Neural crest cell (in vitro differentiated cells): ENCODE measurements at places on chromosomes 16 and 17.

DNA sequence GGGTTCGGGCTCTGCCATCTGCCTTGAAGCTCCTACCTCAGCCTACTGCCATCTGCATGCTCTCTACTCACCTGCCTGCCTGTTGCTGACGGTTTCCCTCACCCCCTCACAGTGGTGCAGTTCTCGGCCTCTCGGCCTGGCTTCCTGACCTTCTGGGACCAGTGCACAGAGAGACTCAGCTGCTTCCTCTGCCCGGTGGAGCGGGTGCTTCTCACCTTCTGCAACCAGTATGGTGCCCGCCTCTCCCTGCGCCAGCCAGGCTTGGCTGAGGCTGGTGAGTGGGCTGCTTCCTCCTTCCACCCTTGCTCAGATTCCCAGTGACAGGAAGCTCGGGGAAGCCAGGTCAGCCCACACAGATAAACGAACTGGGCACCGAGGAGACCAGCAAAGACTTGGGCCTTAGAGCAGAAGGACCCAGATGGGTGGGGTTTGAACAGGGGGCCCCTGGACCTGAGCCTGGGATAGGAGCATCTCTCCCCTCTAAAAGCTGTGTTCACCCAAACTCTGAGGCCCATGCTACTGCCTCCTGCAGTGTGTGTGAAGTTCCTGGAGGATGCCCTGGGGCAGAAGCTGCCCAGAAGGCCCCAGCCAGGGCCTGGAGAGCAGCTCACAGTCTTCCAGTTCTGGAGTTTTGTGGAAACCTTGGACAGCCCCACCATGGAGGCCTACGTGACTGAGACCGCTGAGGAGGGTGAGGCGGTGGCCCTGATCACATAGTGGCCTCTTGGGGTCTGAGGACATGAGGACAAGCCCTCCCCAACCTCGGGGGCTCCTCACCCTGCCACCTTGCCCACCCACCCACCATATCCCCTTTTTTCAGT lies 16.4 kb downstream of the RIPOR1 start:
- DNase-seq, result no peak

GRCh38 chr17:75561927-75562603 lies 25.5 kb upstream of the MYO15B start:
- no peak for DNase-seq

DNA sequence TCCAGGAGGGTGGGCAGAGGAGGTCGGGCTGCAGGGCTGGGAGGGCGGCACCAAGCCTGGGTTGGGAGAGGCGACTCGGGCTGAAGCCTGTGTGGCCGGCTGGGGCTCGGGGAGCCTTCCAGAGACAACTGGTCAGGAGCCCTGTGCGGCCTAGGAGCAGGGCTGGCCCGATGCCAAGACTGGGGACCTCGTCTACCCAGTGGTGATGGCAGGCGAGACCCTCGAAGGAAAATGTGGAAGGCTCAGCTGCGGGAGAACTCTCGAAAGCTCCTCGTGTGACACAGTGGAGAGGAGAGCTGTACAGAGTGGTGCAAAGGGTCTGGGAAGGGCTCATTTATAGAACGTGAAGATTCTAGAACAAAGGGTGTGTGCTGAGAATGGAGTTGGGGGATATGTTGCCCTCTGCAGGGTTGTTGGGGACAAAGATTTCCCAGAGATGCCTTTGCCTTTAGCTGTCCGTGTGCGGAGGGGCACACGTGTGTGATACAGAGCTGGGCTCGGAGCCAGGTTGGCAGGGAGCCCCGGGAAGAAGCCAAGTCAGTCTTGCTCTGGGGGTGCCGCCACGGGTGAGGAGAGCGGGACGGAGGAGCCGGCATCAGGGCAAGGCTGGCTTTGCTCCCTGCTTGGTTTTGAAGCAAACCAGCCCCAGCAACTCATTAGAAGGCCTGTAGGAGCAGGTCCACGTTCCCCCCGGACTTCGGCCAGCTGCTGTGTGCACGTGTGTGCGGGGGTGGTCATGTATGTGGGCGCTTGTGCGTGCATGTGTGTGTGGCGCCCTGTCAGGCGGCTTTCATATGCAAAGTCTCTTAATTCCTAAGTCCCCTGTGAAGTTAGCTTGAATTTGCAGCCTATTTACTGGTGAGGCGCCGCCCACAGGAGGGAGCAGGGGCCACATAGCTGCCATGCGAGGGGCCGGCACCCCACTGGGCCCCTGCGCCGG lies 132.4 kb upstream of the CHMP6 start:
- no peak for DNase-seq

GRCh38 chr17:50270435-50271362 lies 3.6 kb upstream of the TMEM92 start:
- DNase-seq, result peak; percentile 45
